ENCODE measurements at places on chromosomes 16 and 17.

DNA sequence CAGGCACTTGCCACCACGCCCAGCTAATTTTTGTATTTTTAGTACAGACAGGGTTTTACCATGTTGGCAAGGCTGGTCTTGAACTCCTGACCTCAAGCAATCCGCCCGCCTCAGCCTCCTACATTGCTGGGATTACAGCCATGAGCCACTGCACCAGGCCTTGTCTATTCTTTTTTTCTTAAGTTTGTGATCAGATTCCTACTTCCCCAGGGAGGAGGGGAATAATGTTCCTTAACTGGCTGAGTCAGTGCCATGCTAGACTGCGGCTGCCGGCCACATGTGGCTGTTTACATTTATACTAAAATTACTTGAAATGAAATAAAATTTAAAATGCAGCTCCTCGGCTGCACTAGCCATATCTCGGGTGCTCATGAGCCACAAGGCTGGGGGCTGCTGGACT is 27.8 kb upstream of the USP36 start:
- peak; percentile 65 for DNase-seq

DNA sequence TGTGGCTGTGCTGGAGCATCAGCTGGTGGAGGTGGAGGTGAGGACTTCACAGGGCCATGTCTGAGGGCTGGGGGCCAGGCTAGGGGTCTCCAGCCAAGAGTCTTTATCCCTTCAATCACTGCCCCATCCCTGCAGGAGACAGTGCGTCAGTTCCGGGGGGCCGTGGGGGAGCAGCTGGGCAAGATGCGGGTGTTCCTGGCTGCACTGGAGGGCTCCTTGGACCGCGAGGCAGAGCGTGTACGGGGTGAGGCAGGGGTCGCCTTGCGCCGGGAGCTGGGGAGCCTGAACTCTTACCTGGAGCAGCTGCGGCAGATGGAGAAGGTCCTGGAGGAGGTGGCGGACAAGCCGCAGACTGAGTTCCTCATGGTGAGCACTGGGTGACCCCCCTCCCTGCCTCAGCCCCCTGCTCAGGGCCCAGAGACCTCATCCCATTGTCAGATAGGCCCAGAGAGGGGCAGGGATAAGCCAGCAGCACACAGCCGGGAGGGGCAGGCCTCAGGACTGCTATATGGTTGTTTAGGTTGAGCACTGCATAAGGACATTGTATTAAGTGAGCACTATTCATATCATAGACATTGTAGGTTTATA is 2.3 kb upstream of the PYDC1 start:
- no peak for DNase-seq

DNA sequence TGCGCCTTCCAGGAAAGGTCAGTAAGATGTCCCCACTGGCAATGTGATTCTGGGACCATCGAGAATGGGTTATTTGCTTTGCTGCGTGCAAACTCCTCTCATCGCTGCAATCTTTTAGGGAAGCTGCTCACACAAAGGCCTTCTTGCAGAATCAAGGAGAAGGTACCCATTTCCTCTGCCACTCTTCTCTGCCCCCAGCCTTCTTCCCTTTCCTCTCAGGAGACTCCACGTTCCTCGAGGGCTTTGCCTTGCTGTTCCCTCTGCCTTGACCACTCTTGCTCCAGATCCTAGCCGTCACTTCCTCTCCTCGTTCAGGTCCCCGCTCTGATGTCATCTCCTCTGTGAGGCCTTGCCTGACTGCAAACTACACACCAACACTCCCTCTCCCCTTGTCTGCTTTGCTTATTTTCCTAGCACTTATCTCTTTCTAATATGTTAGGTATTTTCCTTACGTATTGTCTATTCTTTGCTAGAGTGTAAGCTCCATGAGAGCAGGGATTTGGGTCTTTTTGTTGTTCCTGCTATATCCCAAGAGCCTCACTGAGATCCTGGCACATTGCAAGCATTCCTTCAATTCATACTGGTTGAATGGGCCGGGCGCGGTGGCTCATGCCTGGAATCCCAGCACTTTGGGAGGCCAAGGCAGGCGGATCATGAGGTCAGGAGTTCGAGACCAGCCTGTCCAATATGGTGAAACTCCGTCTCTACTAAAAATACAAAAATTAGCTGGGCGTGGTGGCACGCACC is 5.3 kb upstream of the CRK start:
- no peak for DNase-seq

DNA sequence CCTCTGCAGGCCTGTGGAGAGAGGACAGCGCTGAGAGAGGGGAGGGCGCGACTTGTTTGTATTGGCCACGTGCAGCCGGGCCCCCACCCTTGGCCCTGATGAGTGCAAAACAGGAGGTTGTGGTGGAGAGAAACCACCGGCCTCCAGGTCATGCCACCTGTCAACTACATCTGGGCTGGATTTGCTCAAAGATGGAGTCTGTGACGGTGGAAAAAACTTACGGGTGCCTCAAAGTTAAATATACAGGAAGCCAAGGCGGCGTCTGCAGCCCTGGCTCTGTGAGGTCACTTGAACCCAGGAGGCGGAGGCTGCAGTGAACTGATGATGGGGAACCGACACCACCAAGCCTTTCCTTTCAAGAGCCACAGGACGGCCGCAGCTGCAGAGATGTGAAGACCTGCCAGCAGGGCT is 15.7 kb downstream of the C16orf74 start:
- DNase-seq = no peak

- DNase-seq = peak; percentile 63
These were observed 40.3 kb upstream of the TNRC6A start for GRCh38 chr16:24689128-24689527.

GRCh38 chr16:85064186-85064585 is 36.6 kb downstream of the KIAA0513 start:
- DNase-seq = no peak

- no peak for DNase-seq
These were observed 10.3 kb downstream of the MRC2 start for GRCh38 chr17:62637809-62638208.

DNA sequence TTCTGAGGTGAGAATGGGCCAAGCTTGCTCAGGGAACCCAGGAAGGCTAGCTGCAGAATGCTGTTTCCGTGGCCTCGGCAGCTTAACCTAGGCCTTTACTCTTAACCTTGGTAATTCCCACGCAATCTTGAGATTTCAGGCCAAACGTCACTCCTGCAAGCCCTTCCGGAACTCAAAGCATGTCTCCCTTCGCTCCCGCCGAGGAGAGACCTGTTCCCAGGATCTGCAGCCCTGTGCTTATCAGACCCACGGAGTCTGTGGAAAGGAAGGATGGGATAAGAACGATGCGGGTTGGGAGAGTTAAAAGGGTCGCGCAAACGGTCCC is 524 bp upstream of the ZFP3 start:
- no peak for DNase-seq

DNA sequence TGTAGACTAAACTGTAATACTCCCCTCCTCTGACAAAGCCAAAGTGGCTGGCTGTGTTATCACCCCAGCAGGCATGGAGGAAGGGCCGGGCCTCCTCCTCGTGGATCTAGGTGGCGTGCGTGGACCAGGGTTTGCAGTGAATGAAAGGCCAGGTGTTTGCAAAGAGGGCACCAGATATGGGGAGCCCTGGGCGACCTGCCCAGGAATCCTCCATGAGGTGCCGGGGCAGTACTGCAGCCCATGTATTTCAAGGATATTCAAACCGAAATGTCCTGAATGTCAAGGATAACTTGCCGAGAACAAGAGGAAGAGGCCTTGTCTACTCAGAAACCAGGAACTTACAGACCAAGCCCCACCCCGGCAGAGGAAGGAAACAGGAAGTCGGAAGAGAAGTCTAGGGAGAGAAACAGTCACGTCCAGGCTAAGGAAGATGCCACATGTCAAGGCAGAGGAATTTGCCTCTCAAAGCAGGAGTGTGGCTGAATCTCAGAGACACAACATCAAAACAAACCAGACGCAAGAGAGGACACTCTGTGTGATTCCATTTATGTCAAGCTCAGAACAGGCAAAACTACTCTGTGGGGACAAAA is 13.7 kb upstream of the OSGIN1 start:
- DNase-seq = no peak

GRCh38 chr16:76335180-76335974 is 58.2 kb downstream of the CNTNAP4 start:
- DNase-seq = no peak

All from amniotic epithelial cell (primary cell).